ENCODE measurements at places on chromosomes 2 and 18.
A peak's percentile ranks its signal among the peaks of the same experiment; 100 is the strongest.

- DNase-seq, result no peak
These were observed 6.3 kb downstream of the B3GNT2 start for GRCh38 chr2:62202019-62202722.

DNA sequence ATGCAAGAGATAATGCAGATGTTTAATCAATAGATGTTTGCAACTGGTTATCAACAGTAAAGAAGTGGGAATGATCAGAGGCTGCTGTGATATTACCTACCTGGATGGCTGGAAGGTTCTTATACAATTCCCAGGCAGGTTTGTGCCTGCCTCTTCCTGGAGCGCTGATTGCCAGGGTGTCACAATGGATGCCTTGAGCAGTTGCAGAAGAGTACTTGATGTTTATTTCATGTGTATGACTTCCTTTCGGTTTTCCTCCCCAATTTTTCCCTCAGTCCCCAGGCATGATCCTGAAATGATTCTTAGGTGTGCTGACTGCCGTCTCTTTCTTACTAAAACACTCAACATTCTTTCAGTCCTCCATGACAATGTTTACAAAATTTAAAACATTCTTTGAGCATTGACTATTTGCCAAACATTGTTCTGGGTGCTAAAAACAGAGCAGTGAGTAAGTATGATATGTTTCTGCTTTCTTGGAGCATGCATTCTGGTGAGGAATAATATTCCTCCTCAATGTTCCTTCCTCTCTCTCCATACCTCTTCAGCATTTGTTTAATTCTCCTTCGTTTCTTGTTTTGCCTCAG lies 416.6 kb upstream of the TRIB2 start:
- DNase-seq, result no peak

- DNase-seq, result no peak
These were observed 1.6 kb downstream of the PLCL1 start for GRCh38 chr2:197805715-197806633.

GRCh38 chr2:3527886-3528785 lies 8.8 kb upstream of the ADI1 start:
- DNase-seq, result no peak

DNA sequence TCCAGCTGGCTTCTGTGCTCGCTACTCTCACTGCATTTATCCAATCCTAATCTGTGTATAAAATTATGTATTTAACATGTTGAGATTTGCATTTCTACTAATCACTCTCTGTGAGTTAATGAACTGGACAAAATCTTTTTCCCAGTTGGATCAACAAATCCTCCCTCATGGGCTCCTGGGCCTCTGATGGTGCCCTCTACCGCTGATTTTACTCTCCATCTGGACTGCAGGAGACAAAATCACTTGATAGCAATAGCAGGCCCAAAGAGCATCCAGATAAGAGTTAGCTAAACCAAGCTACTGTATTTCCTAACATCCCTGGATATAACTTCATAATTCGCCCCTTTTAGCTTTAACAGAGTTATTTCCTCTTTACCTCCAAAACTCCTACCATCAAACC lies 14.4 kb downstream of the REG3G start:
- no peak for DNase-seq

- DNase-seq, result no peak
These were observed 25.3 kb downstream of the SMAD7 start for GRCh38 chr18:48925491-48925780.

DNA sequence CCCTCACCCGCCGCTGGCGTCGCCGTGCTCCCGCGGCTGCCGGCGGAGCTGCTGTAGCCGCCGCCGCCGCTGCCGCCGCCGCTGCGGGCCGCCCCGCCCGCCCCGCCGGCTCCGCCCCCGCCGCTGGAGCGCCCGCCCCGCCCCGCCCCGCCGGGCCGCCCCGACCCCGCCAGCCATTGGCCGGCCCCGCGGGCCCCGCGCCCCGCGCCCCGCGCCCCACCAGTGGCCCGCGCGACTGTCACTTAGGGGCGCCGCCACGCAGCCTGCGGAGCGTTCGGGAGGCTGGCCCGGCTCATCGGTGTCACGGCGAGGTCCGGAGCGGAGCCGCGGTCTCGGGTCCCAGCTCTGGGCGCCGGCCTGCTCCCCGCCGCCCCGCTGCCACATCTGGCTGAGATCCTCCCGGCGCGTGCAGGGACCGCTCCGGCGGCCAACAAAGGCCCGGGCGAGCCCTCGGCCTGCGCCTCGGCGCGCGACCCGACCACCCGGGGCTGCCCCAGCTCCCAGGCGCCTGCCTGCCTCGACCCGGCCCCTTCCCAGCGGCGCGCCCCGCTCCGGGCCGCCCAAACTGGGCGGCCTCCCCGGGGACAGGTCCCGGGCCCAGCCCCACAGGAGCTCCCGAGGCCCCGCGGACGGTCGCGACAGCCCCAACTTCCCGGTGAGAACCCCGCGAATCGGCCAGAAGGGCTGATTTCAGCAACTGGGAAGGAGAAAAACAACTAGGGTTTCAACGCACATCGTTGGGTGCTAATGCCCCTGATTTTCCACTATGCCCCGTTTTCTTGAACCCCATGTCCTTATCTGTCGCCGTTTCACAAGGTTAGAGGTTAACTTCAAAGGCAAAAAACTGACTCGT lies at the start of gene MGAT4A:
TSS of gene MGAT4A (minus strand) at position 92 of the 853 bp plus-strand sequence. CDS start 4,800 bp downstream, outside the sequence.
- peak; percentile 86 for DNase-seq

DNA sequence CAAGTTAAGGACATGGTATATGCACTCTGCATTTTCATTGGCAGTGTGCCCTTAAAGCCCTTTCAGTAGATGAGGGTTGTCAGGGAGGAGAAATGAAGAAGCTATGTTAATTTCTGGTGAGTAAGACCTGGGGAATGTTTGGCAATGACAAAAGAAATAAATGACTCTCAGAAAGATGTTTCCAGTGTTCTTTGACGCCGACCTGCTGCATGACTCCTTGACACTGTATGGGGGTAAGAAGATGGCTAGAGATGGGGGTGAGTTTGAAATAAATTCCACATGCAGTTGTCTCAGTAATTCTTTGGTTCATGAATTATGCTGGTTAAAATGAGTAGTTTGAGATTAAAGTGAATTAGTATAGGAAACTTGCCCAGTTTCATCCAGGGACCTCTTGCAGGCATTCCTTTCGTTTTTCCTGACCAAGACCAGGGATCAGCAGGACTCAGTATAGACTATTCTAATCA lies 5.9 kb downstream of the CCDC121 start:
- DNase-seq, result no peak

DNA sequence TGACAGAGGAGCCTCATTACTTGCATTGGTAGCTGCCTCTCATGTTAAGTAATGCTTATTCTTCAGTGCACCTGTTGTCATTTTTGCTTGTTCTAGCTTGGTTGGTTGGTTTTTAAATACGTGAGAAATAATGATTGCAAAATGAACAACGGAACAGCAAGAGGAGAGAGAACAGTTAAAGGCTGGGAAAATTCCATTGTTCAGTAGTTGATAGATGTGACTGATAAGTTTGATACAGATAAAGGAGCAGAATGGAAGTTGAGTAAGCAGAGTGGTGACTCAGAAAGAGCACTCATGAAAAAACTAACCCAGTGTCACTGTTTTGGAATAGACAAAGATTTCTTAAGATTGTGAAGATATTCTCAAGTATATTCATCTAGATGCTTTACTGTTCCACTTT lies 50.5 kb downstream of the MTA3 start:
- no peak for DNase-seq

DNA sequence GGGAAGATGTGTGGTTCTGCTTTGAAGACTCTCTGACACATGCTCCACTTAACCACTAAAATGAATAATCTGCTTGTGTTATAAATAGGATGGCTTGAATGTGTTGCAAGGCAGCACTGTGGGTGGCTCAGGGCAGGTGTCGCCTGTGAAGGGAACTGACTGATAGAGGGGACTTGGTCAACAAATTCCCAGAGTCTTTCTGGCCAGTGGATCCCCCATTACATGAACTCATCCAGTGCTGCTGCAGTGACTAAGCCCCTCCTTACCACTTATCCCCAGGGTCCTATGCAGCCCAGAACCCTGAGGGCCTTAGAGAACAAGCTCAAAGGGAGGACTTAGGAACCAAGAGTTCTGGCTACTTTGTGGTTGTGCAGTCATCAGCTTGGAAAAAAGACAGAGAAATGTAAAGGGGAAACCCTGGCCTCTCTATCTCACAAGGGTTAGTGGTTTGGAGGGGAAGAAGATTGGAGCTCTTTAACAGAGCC lies 226.2 kb upstream of the TNP1 start:
- DNase-seq, result no peak

DNA sequence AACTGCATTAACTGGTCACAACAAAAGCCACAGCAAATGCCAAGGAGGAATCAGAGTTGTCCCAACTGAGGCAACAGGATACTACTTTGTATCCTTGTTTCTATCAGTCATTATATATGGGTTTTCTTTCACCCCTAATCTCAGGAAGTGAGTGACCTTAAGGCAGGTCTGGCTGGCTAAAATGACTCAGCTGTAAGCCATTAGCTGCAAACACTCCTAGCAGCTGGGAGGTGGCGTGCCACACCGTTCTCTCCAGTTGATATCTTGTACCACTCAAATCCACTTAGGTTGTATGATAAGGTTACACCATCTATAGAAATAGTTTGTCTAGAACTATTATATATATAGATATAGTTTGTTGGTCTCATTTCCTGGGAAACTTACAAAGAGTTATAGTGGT lies 171.1 kb upstream of the MC4R start:
- DNase-seq, result no peak

- DNase-seq, result no peak
These were observed 321.2 kb upstream of the CDH7 start for GRCh38 chr18:65429601-65430000.

GRCh38 chr2:25309402-25309801 lies 32.3 kb downstream of the DNMT3A start:
- DNase-seq, result peak; percentile 70

DNA sequence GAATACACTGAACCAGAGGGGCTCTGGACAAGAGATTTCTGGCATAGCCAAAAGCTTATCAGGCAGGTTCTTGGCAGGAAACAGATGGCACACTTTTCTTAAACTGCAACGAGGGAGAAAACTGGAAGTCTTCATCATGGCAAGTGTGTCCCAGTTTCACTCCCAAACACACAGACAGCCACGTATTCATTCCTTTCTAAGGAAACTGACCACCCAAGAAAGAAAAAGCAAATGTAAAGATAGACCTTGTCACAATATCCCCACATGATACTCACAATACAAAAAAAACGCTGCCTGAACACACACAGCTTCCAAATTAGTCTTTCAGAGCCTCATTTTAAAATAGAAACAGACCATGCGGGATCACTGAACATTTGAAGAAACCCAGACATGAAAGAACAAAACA lies 40.6 kb upstream of the RTTN start:
- no peak for DNase-seq

GRCh38 chr2:8524388-8524787 lies 157.5 kb upstream of the ID2 start:
- no peak for DNase-seq

GRCh38 chr2:227614246-227614645 lies 394 bp downstream of the SCYGR3 start:
- DNase-seq, result no peak

DNA sequence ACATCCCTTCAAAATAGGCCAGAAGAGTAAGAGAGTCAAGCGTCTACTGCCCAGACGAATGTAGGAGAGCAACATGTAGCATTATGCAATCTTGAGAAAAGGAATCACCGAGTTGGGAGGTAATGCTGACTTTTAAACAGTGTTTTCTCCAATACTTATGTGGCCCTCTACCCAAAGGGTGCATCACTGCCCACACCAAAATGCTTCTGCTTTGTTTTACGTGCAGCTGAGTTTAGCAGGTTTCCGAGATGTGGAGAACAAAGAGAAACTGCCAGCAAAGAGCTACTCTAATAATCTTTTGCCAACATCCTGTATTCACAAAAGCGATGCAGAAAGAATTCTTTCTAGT lies 63.4 kb upstream of the ZEB2 start:
- no peak for DNase-seq

DNA sequence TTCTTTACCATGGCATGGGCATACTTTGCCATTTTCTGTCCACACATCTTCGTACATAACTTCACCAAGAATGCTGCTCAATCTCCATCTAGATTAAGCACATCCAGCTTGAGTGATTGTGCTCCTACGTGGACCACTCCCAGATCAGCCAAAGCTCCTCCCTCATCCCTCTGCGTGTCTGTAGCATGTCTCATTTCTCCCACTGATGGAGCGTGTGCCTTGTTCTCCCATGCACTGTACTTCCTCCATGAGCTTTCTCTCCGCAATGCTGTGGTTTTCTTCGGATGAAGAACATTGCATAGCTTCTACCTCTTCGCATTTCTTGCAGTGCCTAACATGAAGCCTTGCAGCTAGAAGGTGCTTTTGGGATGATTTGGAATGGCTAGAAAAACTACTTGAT lies 13.5 kb downstream of the CCL20 start:
- DNase-seq, result no peak

- no peak for DNase-seq
These were observed 7.3 kb upstream of the PRLH start for GRCh38 chr2:237558961-237559641.

- DNase-seq, result no peak
These were observed 503.5 kb upstream of the ZEB2 start for GRCh38 chr2:145023334-145023934.

- no peak for DNase-seq
These were observed 215.1 kb upstream of the LRRTM4 start for GRCh38 chr2:77737236-77737635.

DNA sequence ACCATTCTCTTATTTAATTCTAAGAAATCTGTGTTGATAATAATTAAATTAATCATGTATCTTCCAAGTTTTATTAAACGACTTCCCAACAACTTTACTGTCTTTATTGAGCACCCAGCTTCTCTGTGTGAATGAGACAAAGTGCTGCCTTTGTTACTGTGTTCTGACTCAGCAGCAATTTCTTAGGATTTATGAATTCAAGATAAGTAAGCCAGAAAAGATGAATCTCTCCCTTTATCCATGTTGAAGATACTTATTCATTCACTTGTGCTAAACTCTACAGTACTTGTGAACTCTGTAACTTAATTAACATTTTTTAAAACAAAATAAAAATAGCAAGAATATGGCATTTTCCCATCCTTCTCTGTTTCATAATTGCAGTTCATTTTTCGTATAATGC lies 1403.3 kb upstream of the DDX18 start:
- DNase-seq, result no peak

GRCh38 chr18:50527636-50528307 lies 32.1 kb upstream of the MAPK4 start:
- DNase-seq, result no peak

DNA sequence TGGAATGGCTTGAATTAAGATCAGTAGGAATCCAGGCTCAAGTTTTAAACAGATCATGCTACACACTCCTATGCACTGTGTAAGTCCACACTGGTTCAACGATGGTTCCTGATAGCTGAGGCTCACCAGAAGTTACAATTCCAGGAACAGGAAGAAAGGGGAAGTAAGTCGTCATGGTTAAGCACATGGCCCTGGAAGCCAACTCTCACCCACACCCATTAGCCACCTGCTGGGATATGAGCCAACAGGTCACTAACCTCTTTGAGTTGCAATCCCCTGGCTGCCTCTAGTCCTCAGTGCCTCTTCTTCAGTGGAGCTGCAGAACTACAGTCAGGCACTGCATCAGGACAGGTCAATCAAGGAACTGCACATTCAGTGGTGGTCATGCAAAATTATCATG lies 133.5 kb downstream of the TMEM182 start:
- no peak for DNase-seq

DNA sequence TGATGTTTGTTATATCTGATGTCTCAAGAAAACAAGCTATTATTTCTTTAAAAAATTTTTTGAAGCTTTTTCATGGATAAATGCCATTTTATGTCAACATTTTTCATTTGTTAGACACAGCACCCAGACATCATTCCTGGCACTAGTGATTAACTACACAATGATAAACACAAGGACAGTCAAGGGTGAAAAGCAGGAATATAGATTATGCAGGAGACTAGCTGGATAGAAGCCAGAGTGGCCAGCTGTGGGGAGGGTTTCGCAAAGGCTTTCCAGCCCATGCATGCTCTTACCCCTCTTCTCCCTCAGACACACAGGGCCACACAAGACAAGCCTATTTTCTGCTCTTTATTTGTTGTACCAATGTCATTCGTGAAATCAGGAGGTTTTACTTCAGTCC lies 127.1 kb upstream of the TTC39C start:
- DNase-seq, result no peak

All from CD4-positive, alpha-beta T cell treated with Interleukin-10 for 1 hour (primary cell).